ENCODE measurements at places on chromosomes 2 and 18.

DNA sequence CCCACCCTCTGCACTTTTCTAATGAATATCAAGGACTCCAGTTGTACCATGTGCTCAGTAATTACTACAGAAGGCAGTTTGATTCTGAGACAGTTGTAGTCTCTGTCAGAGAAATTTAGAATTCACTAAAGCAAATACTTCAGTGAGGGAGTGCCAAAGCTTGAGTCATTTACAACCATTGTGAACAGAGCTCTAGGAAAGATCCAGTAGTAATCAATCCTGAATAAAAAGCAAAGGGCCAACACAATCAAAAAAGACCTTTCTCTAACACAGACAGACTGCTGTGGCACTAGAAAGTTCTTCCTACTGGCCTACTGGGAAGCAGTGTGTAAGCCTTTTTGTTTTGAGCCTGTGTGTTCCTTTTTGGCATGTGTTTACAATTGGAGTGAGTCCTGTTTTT is 135.6 kb upstream of the UNC80 start:
- no peak for DNase-seq

- no peak for DNase-seq
Measured at GRCh38 chr2:71640489-71640888, 187.1 kb downstream of the DYSF start.

GRCh38 chr2:47785986-47786385 is 3.0 kb downstream of the MSH6 start:
- DNase-seq = no peak

- DNase-seq = no peak
Measured at GRCh38 chr2:31378791-31379501, 35.6 kb downstream of the XDH start.

DNA sequence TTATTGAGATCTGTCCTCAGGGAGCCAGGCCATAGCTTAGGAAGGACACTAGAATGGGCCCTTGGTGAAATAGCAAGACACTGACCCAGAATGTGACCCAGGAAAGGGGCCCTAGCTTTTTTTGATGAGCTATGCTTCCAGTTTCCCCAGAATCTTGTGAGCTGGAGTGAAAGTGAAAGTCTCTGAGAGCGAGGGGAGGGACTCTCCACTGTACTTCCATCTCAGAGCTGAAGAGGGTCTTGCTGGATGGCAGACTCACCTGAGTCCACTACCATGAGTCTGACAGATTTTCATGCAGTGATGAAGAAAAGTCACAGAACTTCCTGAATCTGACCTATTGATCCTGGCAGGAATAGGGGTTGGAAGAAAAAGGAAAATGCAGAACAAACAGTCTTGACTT is 3.1 kb downstream of the ARHGAP25 start:
- no peak for DNase-seq

GRCh38 chr2:32572737-32573136 is 55.1 kb upstream of the TTC27 start:
- DNase-seq = no peak

DNA sequence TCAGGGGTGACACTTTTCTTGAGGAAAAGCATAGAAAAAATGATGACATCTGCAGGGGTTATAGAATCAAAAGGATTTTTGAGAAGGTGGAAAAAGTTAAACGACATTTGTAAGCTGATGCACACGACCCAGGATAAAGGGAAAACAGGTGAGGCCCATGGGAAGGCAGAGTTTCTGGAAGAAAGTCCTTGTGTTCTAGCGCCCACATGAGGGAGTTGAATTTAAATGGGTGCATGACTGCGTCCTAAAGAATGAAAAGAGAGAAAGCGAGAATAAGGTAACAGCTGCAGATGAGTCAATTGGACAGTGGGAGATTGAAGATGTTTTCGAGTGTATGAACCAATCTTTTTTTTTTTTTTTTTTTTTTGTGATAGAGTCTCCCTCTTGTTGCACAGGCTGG is 158.1 kb downstream of the GALR1 start:
- no peak for DNase-seq

- DNase-seq = no peak
Measured at GRCh38 chr2:217261452-217261851, 401.6 kb upstream of the TNP1 start.

- no peak for DNase-seq
Measured at GRCh38 chr18:37578886-37579513, 13.4 kb upstream of the CELF4 start.

DNA sequence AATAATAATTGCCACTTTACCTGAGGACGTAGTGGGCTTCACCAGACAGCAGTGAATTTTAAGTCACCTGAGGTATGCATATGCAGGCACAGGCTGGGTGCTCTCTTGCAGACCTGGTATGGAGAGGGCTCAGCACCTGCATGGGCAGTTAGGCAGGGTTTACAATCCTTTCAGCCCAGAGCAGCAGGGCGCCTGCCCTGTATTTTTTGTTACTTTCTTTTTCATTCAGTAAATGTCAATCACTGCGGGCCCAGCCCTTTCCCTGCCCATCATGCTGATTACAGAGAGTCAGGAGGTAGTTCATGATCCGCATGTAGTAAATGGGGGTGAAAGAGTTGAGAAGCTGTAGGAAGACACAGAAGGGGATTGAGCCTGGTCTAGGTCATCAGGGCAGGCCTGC is 147.0 kb upstream of the ALPP start:
- DNase-seq = no peak

DNA sequence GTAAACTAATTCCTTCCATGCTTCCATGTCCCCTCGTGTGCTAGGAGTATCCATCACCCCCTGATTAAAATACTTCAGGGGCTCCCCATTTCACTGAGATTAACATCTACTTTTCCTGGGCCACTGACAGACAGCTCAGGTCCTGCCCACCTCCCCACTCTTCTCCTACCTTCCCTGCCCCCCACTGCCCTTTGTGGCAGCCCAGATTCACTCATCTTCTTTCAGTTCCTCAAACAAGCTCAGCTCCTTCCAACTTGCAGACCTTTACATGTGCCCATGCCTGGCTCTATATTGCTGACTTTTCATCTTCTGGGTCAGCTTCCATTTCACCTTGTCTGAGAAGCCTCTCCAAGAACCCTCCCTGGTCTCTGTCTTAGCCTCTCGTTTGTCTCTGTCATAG is 12.0 kb downstream of the RUFY4 start:
- no peak for DNase-seq

DNA sequence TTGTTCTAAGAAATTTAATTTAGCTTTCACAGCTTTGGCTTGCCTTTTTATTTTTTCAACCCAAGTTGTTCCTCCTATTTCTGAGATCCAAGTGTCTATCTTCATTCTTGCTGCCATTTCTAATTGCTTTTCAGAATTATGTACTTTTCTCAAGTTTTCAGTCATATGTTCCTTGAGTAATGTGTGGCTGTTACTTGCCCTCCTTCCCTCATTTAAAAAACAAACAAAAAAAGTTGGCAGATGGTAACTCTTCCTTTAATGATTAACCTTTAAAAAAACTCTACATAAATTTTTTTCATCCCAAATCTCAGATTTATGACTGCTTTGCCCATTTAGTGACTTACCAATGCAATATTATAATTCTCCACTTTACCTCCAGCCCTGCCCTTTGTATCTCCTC is 131.3 kb downstream of the GALNT3 start:
- no peak for DNase-seq

- no peak for DNase-seq
Measured at GRCh38 chr2:41510108-41510507, 537.7 kb upstream of the PKDCC start.

DNA sequence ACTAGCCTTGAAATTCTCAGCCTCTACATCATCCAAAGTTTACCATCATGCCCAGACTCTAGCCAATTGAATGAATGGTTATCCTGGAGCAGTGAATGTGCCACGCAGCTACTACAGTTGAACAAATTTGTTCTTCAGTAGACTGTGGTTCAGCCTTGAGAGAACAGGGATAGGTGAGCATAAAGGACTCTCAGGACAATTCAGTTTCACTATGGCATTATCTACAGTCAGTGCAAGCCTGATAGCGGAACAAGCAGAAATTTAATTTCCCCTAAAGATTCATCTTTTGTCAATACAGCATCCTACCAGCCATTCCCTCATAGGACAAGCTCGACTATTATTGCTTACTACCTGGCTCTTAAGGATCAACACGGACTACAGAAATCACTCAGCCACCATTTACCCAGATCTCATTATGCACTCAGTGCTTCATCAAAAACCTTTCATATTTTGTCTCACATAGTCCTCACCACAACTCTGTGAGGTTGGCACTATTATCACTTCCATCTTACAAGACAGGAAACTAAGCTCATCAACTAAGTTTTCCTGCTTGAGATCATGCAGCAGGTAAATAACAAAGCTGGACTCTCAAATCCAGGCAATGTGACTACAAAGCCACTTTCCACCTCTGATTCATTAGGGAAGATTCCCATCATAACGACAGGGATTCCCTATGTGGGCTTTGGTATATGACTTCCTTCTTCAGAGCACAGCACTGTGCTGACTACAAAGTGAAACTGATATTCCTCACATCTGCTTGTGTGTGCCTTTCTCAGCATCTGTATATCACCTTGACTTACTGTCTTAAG is 181.5 kb upstream of the ACVR2A start:
- no peak for DNase-seq

GRCh38 chr2:47402805-47403608 is at the start of gene MSH2:
MSH2 (plus strand) TSS chr2:47403156; CDS start chr2:47403192, 36 bp downstream.
- DNase-seq = peak; percentile 76
